Pulmonary artery endothelial cell (primary cell): ENCODE measurements at places on chromosomes 7 and 10. TPM values are rescaled to one million over a fixed set of nuclear protein-coding genes. Genes with fewer than 3 reads are reported as not detected.

- no peak for DNase-seq
These were observed 84.9 kb downstream of the NHLRC2 start for GRCh38 chr10:113939212-113939860.

GRCh38 chr10:74024600-74024999 is 26.7 kb downstream of the VCL start:
- no peak for DNase-seq

The SFTPA1 gene
- total RNA-seq, result not detected in 2 replicates

GRCh38 chr10:1308962-1309616 is 252.9 kb downstream of the WDR37 start:
- DNase-seq, result no peak

GRCh38 chr7:109549471-109550193 is 980.0 kb downstream of the DNAJB9 start:
- no peak for DNase-seq

The ANKRD22 gene
- total RNA-seq, result not detected in 2 replicates

DNA sequence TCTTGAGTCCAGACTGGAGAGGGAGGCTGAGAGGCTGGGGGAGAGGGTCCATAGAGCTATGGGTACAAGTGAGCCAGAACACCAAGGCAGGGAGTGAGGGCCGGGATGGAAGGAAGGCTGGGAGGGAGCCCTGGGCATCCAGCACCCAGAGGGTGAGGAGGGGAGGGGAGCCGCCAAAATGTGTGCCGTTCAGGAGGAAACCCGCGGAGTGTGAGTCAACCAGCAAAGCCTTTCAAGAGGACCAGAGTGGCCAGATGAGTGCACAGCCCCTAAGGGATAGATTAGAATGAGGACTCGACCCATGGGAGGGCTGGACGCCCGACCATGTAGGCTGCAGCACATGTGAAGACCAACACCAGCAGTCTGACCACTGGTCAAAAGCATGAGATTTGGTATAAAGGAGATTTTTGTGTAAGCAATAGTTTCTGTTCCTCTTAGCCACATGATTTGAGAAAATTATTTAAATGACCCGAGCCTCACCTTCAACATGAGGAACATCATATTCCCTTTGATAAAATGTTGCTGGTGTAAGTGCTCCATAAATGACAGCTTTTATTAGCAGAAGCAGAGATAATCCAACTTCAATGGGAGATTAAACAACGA is 179.7 kb upstream of the GRB10 start:
- no peak for DNase-seq

DNA sequence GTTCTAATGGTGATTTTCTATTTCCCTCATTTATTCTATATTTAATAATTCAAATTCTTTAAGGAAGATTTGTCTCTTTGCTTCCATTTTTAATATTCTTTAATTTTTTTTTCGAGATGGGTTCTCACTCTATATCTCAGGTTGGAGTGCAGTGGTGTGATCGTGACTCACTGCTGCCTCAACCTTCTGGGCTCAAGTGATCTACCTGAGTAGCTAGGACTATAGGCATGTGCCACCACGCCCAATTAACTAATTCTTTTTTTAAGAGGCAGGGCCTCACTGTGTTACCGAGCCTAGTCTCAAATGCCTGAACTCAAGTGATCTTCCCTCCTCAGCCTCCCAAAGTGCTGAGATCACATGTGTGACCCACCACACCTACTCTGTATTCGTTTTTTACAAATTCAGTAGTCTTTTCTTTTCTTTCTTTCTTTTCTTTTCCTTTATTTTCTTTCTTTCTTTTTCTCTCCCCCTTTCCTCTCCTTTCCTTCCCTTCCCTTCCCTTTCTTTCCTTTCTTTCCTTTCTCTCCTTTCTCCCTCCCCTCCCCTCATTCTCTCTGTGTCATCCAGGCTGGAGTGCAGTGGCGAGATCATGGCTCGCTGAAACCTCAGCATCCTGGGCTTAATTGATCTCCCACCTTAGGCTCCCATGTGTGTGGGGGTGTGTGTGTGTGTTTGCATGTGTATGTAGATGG is 323.1 kb downstream of the ADK start:
- no peak for DNase-seq

The CALY gene
- total RNA-seq, result not detected in 2 replicates

- no peak for DNase-seq
These were observed 55.1 kb downstream of the ANKMY2 start for GRCh38 chr7:16590424-16590823.

- no peak for DNase-seq
These were observed 7.5 kb downstream of the AS3MT start for GRCh38 chr10:102876747-102877153.

DNA sequence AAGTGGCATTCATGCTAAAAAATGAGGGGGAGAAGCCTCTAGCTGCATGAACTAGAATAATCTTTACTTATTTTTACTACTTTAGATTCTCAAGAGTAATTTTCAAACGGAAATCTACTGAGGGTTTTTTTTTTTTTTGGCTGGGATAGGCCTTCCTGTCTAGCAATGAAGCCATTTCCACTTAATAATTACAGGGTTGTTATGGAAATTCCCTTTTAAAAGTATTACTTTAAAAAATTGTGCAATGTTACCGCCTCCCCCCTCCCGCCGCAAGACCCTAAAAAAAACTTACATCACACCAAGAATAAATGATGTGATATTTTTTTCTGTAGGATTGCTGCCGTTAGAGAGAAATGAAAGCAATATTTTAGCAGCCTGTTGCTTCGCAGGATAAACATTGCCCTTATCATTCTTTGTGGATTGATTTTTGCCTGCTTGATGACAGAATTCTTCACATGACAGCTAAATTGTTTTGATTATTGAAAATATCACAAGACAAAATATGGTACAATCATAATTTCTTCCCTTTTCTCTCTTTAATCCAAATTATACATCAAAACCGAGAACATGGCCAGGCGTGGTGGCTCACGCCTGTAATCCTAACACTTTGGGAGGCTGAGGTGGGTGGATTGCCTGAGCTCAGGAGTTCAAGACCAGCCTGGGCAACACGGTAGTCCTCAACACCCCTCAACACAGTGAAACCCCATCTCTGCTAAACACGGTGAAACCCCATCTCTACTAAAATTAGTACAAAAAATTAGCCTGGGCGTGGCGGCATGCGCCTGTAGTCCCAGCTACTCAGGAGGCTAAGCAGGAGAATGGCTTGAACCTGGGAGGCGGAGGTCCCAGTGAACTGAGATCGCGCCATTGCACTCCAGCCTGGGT is 32.8 kb downstream of the ARL4A start:
- no peak for DNase-seq

DNA sequence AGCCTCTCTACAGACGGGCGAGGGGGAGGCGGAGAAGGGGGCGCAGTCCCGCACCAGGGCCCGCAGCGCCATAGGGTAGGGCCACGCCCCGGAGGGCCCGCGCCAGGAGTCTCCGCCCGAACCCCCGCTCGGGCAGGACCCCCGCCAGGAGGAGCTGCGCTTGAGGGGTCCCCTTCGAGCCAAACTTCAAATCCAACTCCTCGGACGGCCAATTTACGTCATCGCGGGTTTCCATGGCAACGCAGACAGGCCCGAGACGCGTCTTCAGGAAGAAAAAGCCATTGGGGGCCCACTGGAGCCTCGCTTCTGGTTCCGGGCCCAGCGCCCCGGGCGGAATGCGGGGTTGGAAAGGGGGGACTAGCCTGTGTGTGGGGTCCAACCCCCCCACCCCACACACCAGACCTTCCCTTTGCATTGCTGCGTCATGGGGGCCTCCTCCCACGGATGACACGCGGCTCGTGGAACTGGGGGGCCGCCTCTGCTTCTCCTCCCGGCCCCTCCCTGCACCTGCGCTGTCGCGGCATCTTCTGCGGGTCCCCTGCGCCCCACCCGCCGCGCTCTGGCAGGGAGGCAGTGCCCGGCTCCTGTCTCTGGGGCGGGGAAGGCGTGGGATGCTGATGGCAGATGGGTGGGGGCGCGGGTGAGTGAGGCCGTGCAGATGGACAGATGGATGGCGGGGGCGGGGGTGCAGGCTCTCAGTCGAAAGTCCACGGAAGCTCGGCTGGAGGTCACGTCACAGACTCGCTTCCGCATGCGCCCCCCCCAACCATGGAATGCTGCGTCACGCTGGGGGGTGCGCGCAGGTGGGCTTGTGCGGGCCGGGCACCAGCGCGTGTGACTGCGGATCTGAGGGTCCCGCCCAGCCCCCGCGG is 1.2 kb downstream of the CALY start:
- DNase-seq, result no peak

DNA sequence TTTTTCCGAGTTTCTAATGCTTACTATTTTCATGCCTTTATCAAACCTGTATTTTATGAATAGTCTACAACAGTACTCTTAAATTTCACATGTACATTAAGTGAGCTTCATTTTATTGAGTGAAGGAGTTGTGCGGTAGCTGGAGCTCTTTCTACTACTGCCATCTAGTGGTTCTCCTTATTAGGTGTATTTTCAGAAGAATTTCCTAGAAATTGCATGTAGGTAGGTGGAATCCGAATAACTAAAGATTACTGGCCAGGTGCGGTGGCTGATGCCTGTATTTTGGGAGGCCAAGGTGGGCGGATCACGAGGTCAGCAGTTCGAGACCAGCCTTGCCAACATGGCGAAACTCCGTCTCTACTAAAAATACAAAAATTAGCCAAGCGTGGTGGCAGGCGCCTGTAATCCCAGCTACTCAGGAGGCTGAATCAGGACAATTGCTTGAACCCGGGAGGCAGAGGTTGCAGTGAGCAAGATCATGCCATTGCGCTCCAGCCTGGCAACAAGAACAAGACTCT is 38.3 kb downstream of the LRRC72 start:
- DNase-seq, result no peak

GRCh38 chr7:2657208-2657607 is 25.4 kb downstream of the TTYH3 start:
- DNase-seq, result no peak

The GPR146 gene
- 17.4 and 29.8 TPM in 2 replicates for total RNA-seq

The ADAM22 gene
- total RNA-seq, result 0.13 and 1.5 TPM in 2 replicates

The SPDYE11 gene
- not detected in 2 replicates for total RNA-seq
